Pulmonary artery endothelial cell (primary cell): ENCODE measurements at places on chromosomes 3 and 15. TPM values are rescaled to one million over a fixed set of nuclear protein-coding genes. Genes with fewer than 3 reads are reported as not detected.

DNA sequence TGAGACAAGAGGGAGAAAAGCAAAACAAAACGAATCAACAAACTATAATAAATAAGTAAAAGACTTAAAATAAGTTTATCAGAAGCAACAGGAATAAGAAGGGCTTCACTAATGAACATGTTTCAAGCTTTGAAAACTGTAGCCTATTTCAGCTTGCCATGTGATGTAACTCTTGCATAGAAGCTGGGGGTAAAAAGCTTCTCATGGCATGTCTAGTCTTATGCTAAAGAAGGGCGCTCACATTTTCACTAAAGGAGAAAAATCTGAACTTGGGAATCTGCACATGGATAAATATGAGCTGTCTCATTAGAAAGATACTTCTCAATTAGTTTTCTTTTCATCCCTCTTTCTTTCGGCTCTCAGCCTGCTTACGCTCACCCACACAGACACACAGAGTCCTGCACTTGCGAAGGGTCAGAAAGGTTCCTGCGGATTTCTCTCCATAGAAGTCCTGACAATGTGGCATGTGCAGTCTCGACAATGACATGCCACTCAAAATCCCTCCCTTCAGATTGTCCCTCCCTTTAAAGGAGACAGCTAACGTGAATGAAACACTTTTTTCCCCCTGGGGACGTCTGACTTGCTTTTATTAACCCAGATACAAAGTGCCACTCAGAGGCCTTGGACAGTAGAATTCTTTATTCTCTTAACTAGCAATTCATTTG is 568.9 kb upstream of the NR2F2 start:
- no peak for DNase-seq

DNA sequence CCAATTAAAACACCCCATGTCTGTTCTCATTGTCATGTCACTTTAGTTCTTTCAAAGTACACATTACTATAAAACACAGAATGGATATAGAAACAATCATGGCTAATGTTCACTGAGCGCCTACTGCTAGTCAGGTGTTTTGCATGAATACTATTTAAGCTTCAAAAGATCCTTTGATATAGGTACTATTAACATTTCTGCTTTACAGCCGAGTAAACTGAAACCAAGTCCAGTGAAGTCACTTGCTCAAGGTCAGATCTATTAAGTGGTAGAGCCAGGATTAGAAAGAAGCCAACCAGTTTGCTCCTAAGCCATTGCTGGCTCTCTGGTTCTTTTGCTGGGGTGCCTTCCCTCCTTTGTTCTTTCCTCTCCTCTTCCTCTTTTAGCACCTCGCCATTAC is 32.4 kb upstream of the NMNAT3 start:
- DNase-seq: no peak

DNA sequence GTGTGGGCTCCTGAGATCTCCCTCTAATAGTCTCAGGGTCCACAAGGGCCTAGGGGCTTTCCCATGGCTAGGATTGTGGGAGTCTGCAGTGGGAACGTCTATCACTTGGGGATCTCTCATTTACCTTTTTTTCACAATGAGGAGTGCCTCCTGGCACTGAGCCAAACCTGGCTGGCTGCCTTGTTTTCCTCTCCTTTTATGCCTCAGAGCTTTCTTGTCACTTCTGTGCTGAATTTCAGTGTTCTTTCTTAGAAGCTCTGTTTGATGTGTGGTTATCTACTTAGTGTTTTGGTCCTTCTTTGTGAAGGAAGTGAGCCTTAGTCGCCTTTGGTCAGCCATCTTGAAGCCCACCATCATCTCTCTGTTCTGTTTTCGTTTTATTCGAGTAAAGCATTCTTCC is 33.9 kb downstream of the DOCK3 start:
- DNase-seq: no peak

DNA sequence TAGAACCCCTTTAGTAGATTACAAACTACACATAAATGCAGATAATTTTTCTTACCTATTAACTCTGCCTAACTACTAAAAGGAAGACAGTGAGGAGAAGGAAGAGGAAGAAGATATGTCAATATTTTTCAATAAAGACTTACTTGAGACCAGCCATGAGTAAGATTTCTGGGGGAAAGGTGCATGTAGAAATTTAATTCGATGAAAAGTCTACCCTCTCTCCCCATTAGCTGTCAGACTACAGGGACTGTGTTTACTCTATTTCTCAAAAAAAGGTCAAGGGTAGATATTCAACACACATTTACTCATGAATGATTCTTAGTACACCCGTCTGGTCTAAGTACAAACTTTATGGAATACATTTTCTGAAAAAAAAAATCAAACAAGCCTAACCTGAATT is 6.8 kb downstream of the TSPAN3 start:
- DNase-seq: no peak

DNA sequence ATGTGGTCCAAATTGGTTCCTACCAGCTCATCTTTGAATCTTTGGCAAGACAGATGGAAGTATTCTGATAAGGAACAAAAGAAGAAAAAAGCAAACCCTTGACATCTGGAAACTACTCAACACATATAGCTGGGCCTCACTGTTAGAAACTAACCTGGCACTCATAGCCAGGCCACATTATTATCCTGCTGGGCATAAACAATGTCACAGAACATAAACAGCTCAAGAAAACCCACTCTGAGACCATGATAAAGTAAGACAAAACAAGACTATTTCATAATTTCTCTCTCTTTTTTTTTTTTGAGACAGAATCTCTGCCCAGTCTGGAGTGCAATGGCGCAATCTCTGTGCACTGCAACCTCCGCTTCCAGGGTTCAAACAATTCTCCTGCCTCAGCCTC is 1093.2 kb downstream of the FHIT start:
- DNase-seq: no peak

DNA sequence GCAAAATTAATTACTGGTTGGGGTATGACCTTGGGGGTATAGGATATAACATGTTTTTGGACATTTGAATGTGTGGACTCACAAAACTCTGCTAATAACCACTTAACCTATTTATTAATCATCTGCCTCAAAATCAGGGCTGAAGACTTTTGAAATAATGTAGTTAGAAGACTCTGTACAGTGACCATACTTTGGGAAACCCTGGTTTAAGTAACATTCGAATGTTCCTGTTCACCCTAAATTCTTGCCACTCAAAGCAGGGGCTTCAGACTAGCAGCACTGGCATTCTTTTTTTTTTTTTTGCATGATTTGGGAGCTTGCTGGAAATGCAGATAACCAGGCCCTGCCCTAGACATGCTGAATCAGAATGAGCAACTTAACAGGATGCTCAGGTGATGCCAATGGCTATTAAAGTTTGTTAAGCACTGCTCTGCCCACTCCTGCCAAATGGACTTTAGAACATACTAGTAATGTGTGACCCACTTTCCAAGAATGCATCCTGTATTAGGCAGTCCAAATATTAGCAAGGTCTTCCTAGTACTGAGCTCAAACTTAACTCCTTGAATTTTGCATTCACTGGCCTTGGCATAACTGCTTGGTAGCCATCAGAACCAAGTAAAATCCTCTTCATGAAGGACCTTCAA is 12.7 kb upstream of the ST3GAL6 start:
- no peak for DNase-seq

- no peak for DNase-seq
Measured at GRCh38 chr3:52873433-52874159, 23.8 kb downstream of the STIMATE start.

GRCh38 chr3:113148284-113148683 is 63.1 kb upstream of the BOC start:
- DNase-seq: no peak

DNA sequence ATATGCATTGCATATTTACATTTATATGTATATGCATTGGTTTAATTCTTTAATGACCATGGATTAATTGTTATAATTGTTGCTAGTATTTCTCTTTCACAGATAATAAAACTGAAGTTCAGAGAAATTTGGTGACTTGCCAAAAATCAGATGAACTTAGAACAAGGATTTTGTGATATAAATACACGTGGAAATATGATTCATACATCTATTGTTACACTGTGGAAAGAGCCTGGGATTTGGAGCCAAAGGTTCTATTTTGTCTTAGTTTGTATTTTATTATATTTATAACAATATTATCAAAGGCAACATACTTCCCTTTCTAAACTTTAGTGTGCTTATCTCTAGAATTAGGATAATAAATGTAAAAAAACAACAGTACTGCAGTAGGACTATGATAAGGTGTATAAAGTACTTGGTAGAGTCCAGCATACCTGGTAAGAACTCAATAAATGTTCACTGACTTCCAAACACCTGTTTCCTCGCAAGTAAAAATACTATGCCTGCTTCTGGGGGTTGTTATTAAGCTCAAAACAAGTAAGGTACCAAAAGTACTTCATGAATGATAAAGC is 342.9 kb downstream of the THSD4 start:
- peak; percentile 79 for DNase-seq

The LACTB gene
- total RNA-seq: 22.4 and 33.2 TPM in 2 replicates

The DNASE1L3 gene
- total RNA-seq: 0.07 and 0.20 TPM in 2 replicates

The LRIG1 gene
- 111 and 126 TPM in 2 replicates for total RNA-seq
